ENCODE measurements at places on chromosomes 7 and 10.

- no peak for DNase-seq
Measured at GRCh38 chr10:6182454-6183098, 20.2 kb upstream of the PFKFB3 start.

DNA sequence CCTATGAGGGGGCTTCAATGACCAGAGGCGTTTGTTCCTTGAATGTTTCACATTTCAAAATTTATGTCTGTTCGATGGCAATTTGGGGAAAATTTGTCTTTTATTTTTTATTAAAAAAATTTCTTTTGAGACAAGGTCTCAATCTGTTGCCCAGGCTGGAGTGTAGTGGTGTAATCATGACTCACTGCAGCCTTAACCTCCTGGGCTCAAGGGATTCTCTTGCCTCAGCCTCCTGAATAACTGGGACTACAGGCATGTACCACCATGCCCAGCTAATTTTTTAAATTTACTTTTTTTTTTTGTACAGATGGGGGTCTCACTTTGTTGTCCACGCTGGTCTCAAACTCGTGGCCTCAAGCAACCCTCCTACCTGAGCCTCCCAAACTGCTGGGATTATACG, 39.7 kb downstream of the OTUD1 start:
- no peak for DNase-seq

- DNase-seq: no peak
Measured at GRCh38 chr7:4143511-4144171, 538.5 kb upstream of the FOXK1 start.

- no peak for DNase-seq
Measured at GRCh38 chr10:29522061-29522855, 112.5 kb downstream of the SVIL start.

DNA sequence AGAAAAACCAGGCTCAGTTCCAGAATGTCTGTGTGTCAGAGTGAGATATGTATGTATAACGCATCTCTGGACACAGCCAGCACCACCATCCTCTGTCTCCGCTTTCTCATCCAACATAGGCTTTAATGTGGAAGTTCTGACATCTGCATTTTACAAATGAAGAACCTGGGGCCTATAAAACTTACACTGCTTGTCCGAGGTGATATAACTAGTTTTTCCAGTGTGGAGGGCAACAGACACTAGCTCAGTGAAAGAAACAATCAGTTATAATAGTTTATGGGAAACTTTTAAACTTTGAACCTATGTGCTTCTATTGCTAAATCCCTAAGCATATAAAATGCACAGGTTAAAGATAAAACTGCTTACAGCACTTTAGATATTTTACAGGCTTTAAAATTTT, 208.7 kb downstream of the CRPPA start:
- DNase-seq: no peak

DNA sequence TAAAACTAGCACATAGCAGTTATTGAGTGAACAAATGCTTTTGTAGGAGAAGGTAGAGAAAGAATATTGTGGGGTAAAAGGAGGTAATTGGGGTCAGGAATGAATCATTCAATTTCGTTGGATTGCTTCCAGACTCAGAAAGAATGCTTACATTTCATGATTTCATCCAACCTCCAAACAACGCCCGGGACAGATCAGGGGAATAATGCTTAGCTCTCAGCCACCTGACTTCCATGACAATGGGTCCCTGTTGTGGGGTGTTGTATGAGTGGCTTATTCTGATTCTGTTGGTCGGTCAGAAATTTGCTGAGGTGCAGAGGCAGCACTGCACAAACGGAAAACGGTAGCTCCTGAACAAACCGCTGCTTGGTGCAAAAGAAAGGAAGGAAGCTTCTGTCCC, 24.0 kb upstream of the INPP5F start:
- no peak for DNase-seq

GRCh38 chr7:22356010-22356691, 803 bp downstream of the RAPGEF5 start:
- DNase-seq: no peak

GRCh38 chr10:86287966-86288579, 78.5 kb downstream of the GRID1 start:
- DNase-seq: no peak

GRCh38 chr7:23410446-23411183, 59.7 kb downstream of the IGF2BP3 start:
- DNase-seq: no peak

GRCh38 chr7:78510580-78511188, 712.1 kb downstream of the PHTF2 start:
- DNase-seq: no peak

GRCh38 chr10:131656009-131656408, 244.8 kb upstream of the PPP2R2D start:
- no peak for DNase-seq

- no peak for DNase-seq
Measured at GRCh38 chr7:122256046-122256445, 48.5 kb downstream of the FEZF1 start.

DNA sequence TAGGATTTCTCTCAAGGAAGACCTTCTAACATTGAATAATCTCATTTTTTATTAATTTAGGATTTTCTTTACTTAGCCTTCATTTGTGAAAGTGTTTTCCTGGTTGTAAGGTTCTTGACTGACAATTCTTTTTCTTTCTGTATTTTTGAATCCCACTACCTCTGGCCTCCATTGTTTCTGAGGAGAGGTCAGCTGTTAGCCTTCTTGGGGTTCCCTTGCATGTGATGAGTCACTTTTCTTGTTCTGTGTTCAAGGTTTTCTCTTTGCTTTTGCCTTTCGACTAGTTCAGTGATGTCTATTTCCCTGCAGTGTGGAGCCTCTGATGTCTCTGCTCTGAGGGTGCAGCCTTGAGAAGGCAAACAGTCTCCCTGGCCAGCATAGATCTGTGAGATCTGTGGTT, 304.1 kb upstream of the ZNF32 start:
- no peak for DNase-seq

GRCh38 chr10:7424315-7424714, 13.5 kb upstream of the SFMBT2 start:
- no peak for DNase-seq

DNA sequence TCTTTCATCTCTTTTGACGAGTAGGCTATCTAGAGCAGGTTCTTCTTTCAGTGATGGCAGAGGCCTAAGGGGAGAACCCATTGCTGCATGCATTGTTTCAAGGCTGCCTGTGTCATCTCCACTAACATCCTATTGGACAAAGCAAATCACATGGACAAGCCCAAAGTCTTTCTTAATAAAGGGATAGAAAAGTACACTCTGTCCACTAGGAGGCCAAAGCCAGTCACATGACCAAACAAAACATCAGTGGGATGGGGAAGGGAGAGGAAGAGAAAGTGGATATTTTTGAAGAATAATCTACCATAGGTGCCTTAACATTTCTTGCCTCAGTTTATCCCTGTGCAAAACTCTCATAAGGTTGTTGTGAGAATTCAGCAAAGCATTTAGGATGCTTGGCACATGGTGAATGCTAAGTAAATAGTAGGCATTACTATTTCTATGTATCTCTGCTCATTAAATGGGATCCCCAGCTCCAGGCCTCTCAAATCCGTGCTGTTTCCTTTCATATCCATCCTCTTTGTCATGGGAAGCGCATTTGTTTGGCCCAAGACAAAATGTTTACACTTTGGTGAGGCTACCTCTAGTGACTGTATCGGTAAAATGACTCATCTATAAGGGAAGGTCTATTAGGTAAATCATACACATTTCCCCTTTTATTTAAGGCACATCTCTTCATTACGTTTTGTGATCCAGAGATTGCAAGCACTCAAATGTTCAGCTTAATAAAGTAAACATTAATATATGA, 16.7 kb upstream of the CADPS2 start:
- DNase-seq: no peak

GRCh38 chr10:2915412-2915811, 151.9 kb upstream of the PFKP start:
- no peak for DNase-seq

DNA sequence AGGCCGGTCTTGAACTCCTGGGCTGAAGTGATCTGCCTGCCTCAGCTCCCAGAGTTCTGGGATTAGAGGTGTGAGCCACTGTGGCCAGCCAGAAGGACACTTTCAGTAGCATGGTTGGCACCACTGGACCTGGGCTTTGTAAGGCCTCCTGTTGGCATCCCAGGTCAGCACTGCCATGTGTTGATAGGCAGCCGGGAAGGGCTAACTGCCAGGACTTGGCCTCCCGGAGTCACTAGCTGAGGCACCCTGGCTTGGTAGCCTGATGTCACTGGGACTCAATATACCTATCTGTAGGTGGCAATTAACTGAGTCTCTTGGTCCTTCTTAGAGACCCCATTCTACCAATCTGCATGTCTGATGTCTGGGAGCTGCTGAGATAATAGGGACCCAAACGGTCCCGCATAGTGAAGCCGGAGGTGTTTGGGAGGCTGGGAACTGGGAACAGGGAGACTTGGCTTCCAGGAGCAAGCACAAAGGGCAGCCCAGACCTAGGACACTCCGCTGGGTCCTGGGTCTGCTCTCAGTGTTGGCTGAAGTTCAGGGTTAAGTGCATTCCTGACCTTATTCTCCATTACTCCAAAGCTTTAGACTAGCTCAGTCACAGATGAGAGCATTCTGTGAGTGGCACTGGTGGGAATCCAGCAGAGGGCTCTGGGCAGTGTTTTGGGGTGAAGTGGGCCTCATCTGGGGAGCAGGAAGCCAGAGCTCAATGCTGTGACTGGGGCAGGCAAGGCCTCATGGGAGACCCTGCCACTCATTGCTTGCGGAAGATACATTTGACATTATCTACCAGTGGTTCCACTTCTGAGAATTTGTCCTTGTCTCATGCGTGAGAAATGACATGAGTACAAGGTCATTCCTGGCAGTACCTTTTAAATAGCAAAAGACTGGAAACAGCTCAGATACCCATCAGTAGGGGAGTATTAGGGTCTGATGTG, 2.7 kb downstream of the LHPP start:
- DNase-seq: no peak

- DNase-seq: no peak
Measured at GRCh38 chr7:88637795-88638194, 121.7 kb upstream of the ZNF804B start.

GRCh38 chr10:29056729-29057128, 232.1 kb upstream of the LYZL1 start:
- no peak for DNase-seq

- DNase-seq: no peak
Measured at GRCh38 chr10:12628964-12629766, 279.8 kb downstream of the CAMK1D start.

GRCh38 chr7:133054162-133054840, 27.6 kb downstream of the CHCHD3 start:
- DNase-seq: no peak

DNA sequence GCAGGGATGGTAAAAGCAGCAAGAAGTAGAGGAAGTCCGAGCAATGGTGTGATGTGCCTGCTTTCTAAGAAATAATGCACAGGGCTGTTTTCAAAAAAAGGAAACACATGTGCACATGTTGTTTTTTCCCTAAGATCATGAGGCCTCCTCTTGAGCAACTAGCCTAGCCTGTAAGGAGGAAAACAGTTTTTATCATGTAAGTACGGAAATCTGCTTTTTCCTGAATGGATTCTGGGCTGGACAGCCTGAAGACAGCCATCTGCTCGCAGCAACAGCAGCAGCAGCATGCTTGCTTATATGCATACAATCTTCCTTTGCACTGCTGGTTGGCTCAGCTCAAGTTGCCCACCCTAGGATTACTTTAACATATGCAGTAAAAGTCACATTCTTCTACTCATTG, 87.1 kb downstream of the HIBADH start:
- no peak for DNase-seq

GRCh38 chr7:91347290-91347689, 83.1 kb downstream of the FZD1 start:
- DNase-seq: no peak

DNA sequence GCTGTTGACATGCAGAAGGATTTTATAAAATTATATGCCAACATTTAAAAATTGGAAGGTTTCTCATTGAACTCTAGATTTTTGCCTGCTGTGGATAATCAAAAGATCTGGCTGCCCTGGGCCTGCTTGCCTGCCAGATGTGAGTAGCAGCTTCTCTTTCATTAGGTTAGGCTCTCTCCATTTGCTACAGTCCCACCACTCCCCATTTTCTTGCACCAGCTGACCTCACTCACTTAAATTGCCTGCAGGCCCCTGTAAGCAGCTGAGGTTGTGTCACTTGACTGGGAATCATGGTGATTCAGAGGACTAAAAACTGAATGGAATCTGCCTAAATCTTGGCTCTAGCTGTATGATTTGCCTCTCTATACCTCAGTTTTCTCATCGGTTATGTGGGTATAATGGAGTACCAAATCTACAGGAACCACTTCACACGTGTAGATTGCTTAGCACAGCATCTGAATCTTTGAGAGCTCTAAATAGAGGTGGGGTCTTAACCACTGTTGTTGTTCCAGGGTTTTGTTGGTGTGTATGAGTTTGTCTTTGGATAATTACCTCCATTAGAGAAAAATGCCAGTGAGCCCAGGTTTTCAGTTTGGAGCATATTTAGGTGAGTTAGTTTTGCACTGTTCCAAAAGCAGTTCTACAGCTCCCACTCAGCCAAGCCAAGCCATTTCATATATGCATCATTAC, 18.6 kb upstream of the RAPGEF5 start:
- DNase-seq: no peak

GRCh38 chr7:117350027-117350426, 27.2 kb upstream of the WNT2 start:
- no peak for DNase-seq

DNA sequence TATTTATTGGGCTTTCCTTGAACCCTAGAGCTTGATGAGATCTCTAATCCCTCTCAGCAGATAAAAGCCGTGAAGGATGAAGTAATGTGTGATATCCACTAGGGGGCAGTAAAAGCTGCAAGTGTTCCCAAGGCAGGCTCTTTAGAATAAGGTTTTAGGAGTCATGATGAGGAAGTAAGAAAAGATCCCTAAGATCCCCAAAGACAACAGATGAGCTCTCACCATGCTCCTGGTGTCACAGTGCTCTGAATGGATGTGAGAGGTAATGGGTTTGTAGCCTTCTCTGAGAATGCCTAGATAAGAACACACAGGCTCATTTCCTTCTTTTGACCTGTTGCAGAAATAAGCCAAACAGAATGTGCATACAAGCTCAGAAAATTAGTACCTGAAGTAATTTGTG, 70.4 kb upstream of the ITPRID1 start:
- no peak for DNase-seq

- no peak for DNase-seq
Measured at GRCh38 chr7:125465527-125465926, 535.9 kb upstream of the POT1 start.

DNA sequence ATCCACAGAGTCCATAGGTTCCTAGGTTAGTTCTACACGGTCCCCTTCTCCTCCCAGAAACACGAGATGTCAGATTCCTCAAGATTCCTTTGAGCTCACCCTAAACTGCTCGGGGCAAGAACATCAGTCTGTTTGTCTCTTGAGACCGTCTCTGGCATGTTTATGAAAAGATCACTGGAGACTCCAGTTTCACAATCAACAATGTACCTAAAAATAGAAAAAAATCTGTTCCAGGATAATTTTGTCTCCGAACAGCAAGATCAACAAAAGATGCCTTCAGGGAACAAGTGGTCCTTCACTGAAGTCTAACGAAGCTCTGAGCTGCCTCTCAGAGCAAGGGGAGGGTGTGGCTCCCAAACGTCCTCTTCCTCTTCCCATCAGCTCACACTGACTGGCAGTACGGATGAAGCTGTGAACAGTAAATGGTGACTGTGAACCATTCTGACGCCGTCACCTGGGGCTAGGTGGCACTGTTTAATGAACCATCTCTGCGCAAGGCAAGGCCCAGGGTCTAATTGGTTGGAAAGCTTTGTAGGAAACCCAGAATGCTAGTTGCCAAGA, 156.2 kb upstream of the LYZL1 start:
- no peak for DNase-seq
